ENCODE measurements at places on chromosomes 2 and 18.

- DNase-seq = no peak
Observed at GRCh38 chr18:31685097-31686082, 1.0 kb upstream of the B4GALT6 start.

- no peak for DNase-seq
Observed at GRCh38 chr2:218233543-218233942, 16.6 kb downstream of the ARPC2 start.

GRCh38 chr2:106144621-106145331 lies 49.3 kb downstream of the UXS1 start:
- no peak for DNase-seq

DNA sequence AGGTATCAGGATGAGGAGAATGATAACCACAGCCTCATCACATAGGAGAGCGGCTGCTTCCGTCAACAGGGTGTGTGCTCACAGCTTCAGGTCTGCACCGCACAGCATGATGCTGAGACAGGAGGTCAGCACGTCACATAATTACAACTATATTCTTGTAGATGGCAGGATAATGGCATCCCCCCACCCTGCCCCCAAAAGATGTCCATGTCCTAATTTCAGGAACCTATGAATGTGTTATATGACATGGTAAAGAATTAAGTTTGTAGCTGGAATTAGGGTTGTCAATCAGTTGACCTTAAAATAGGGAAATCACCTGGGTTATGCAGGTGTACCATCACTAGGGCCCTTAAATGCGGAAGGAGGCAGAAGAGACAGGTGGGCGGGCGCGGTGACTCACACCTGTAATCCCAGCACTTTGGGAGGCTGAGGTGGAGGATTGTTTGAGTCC lies 73.9 kb downstream of the ARL4C start:
- DNase-seq = no peak

DNA sequence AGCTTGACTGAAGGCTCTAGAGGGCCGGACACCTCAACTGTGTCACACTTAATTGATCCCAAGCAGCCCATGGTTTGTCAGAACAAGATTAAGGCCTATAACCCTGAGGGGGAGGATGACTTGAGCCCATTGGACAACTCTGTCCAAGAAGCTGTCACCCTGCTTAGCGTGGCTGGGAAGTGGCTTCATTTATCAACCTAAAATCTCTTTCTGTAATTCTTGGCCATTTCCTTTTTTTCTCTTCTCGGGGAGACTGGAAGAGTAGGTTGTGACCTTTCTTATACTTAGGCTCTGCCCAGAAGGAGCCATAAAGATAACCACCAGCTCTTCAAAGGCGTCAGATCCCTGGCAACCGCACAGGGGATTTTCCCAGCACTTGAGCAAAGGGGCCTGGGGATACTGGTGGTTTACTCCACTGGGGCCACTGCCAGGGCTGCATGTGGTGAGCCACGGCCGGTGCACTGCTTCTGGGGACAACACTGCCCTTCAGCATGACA lies 265.5 kb downstream of the CYRIA start:
- no peak for DNase-seq

GRCh38 chr2:155178921-155179320 lies 480.4 kb downstream of the KCNJ3 start:
- no peak for DNase-seq

DNA sequence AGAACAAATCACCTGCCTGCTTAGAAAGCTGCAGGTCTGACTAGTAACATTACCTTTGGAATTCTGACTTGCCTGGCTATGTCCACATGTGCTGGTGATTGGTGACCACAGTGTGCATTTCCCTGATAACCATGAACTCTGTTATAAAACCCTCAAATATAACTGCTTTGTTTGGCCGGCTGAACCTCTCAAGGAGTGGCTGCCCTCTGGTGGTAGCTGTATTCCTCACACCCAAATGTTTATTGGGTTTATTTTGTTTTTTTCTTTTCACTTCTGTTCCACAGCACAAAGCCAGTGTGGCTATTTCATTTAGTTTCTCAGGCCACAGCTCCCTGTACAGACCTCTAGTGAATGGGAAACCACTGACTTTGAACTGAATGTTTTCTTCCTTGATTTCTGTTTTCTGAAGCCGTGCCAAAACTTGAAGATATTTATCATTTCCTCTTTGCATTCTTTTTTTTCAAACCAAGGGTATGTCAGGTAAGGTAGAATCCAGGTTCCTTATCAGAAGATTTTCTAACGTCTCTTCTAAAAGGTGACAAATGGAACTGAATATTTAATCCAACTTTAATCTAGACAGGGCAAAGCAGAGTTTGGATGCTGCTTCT lies 549.0 kb upstream of the VRK2 start:
- no peak for DNase-seq

DNA sequence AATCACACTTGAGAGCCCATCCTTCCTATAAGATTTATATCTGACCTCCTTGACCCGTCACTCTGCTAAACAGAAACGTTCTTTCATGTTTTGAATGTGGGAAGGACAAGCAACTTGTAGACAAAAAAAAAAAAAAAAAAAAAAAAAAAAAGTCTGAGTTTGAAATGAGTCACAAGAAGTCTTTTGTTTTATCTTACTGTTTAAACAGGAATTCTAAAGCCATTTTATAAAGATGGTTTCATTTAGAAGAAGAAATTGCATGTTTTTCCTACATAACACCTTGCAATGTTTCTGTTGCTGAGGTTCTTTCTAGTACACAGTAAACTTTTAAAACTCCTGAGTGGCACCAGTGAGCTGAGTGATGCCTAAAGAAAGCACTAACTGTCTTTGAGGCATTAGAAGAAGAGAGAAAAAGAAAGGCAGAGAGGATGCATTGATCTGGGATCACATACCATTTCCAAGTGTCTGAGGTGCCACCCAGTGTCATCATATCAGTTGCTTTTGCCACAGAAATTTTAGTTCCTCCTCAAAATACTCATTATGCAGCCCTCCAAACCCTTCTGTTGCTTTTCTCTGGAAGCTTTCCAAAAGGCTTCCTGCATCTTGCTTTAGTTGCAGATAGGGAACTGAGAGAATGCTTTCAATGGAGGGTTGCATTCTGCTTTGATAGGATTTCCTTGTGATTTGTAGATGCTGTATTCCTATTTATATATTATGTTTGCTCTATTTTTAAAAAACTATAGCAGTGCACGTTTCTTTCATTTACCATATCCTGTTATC lies 69.1 kb downstream of the ACVR2A start:
- DNase-seq = no peak

DNA sequence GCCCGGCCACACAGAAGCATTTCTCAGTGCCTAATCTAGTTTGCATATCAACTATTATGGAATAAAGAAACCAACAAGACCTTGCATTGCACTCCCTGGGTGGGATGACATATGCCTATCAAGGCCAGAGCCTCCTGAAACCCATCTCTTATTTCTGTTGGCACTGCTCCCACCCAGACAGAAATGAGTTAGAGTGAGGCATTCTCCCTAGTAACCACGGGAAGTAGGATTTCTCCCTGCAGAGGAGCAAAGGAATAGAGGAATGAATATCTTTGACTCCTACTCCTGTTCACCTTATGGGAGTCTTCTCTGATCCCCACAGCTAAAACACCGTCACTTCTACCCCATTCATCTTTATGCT lies 24.2 kb upstream of the SCYGR1 start:
- DNase-seq = no peak

GRCh38 chr2:169012812-169013627 lies 18.1 kb downstream of the ABCB11 start:
- DNase-seq = no peak

DNA sequence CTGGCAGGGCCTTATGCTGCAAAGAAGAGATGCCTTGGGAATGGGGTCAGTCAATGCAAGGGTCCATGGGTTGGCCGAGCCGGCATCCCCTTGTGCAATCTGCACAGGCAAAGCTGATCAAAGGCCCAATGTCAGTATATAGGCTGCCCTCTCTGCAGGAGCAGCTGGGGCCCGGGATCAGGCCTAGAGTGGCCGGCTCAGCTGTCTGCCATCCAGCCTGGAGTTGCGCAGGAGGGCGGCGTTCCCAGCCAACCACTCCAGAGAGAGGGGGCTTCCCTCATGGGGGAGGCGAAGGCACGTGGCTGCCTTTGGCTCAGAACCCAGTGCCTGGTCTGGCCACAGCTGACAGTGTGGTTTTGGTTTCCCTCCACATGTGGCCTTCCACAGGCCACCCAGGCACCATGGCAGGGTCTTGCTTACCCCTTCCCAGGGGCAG lies 3.9 kb downstream of the INPP5D start:
- no peak for DNase-seq

GRCh38 chr18:46028536-46028891 lies 43.5 kb downstream of the PSTPIP2 start:
- DNase-seq = no peak

GRCh38 chr18:474416-474815 lies 26.1 kb downstream of the COLEC12 start:
- no peak for DNase-seq

GRCh38 chr18:6649421-6650126 lies 79.9 kb upstream of the ARHGAP28 start:
- no peak for DNase-seq

- DNase-seq = no peak
Observed at GRCh38 chr18:63098018-63098981, 221.3 kb downstream of the BCL2 start.

GRCh38 chr2:234952270-234953115 lies 676 bp downstream of the SH3BP4 start:
- DNase-seq = no peak

- DNase-seq = no peak
Observed at GRCh38 chr2:83196225-83196624, 1262.9 kb downstream of the SUCLG1 start.

- DNase-seq = no peak
Observed at GRCh38 chr2:42421601-42422239, 60.7 kb upstream of the COX7A2L start.

DNA sequence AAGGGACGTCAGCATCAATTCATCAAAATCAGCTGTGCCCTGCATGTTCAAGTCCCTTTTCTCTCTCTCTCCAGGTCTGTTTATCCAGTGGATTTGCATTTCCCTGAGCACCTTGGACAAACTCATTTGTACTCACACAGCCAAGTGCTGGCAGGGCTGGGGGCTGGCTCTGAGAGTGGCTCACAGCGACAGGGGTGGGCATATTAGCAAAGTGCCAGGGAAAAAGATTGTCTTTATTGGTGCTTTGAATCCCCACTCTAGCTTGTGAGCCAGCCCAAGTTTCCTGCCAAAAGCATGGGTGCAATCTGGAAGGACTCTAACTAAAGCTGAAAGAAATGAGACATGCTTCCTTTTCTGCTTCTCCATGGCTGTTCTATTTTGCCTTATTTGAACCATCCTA lies 56.6 kb downstream of the ACOXL start:
- no peak for DNase-seq

DNA sequence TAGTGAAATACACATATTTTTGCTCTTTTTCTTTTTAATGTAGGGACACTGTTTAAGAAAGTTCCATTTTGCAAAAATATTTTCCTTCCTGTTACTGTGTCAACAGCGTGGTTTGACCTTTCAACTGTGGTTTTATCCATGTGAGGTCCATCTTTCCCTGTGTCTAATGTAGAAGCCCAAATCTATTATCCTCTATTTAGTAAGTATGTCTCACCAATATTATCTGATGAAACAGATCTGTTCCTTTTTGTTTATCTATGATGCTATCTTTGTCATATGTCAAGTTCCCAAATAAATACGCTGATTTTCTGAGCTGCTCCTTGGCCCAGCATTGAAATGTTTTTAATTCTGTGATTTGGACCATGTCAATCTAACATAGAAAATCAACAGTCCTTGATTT lies 3.5 kb upstream of the ARHGAP15 start:
- DNase-seq = no peak

- no peak for DNase-seq
Observed at GRCh38 chr18:48621240-48621639, 82.4 kb downstream of the CTIF start.

GRCh38 chr2:59018737-59019136 lies 777.6 kb upstream of the FANCL start:
- DNase-seq = no peak

DNA sequence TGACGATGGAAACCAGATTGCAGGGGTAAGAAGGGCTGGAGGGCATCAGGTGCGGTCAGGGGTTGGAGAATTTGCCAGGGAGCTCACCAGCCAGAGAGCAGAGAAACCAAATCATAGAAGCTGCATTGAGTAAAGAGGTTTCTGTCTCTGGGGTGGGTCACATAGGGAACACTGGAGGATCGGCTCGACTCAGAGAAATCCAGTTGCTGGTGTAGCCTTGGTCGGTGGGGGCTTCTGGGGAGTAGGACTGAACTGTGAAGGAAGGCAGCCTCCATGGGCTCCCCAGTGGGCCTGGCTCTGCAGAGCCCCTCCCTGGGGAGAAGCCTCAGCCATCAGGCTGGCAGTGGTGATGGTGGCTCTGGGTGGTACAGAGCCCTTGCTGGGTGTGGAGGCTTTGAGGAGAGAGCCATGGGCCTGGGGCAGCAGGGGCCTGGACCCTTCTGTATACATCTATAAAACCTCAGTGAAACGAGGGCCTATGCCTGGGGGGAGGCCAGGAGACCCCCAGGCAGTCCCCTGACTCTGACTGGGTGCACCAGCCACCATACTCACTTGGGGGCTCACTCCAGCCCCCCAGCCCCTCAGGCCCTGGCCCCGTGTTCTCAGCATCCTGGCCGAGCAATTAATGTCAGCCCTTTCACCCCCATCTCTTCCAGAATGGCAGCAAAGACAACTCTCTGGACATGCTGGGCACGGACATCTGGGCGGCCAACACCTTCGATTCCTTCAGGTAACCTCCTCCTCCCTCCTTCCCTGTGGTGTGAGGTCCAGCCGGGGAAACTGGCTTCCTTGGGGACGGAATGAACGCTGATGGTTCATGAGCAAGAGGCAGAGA lies 124.5 kb downstream of the CTIF start:
- DNase-seq = no peak

DNA sequence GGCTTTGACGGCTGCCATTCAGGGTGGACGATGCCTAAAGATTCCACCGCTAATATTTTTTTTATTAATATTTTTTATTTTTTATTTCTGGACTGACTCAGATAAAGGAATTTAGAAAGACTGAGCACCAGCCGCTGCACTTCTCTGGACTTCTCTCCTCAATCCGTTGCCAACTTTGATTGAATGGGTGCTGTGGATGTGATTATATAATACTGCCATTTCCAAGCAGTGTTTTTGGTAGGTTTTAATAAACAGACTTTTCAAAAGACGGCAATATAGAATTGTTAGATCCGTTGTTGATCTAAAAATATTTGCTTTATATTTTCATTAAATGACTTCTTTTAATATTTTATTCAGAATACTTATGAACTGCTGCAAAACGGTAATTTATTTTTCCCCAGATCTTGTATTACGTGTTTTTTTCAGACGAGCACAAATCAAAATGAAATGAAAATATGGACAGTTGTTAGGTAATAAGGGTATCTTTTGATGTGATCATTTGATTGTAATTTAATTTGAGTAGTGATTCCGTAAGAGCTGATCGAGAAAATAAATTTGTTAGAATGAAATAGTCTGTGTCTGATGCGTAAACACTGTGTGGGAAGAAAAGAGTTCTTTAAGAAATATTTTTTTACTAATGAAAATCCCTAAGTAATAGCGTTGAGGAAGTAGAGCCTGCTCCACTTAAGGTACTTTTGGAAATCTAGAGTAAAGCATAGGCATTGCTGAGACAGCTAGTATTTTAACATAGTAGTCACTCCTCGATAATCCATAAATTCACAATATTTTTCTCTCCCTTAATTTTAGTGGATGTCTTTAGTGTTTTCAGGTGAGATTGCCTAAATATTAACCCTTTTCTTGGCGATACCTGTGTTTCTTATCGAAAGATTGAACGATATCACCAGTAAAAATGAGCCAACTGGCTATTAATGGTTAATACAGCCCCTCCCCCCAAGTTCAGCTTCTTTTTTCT lies 4.4 kb downstream of the POU3F3 start:
- DNase-seq = no peak
